Naive thymus-derived CD8-positive, alpha-beta T cell (primary cell): ENCODE measurements at places on chromosomes 3 and 15.

DNA sequence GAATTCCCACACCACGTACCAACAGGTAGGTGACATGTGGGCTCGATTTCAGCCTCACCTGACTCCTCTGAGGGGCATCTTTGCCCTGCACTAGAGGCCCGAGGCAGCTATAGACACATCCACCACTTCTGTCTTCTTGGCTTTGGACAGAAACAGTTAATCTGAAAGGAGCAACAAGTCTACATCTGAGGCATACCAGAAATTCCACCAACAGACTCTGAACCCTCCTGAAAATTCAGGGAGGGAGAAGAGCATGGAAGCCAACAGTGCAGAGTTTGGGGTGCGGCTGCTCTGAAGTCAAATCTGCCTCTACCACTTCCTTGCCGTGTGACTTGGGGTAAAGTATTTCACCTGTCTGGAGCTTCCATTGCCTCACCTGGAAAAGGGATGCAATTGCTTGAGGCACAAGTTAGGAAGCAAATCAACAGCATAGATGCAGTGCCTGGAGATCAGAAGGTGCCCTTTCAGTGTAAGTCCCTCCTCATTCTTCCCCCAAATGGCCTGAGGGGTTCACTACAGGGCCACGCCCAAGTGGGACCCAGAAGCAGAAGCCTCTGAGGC is 119.8 kb downstream of the SHQ1 start:
- no peak for DNase-seq

- DNase-seq, result no peak
These were observed 20.4 kb downstream of the BMF start for GRCh38 chr15:40087991-40088928.

DNA sequence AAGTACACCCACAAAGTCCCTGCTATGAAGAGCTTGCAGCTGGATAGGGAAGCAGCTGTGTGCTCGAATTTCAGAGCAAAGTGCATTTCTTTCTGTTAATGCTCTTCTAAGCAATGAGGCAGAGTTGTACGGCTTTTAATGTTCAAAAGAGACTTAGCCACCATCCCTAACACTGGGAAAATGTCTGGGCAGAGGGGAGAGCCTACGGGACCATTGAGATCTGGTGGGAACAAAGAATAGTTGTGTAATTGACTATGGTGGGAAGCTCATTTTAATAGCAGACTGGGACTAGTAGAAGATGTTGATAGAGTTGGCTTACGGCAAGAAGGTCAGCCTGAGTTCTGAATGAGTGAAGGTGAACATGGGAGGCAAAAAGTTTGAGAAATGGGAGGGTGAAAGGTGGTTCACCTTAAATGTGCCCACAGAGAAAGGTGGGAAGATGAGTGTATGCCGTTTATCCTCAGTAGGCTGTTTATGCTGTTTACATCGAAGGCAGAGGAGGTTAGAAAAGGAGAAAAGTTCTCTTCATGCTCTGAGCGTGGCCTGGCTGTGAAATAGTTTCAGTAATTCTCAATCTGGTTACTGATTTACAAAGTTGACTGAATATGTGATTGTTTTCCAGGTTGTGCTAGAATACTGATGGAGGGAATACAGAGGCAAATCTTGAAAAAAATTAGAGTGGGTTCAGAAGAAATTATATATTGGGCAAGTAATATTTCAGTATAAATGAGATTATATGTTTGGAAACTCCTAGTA is 22.9 kb upstream of the UTS2B start:
- no peak for DNase-seq

DNA sequence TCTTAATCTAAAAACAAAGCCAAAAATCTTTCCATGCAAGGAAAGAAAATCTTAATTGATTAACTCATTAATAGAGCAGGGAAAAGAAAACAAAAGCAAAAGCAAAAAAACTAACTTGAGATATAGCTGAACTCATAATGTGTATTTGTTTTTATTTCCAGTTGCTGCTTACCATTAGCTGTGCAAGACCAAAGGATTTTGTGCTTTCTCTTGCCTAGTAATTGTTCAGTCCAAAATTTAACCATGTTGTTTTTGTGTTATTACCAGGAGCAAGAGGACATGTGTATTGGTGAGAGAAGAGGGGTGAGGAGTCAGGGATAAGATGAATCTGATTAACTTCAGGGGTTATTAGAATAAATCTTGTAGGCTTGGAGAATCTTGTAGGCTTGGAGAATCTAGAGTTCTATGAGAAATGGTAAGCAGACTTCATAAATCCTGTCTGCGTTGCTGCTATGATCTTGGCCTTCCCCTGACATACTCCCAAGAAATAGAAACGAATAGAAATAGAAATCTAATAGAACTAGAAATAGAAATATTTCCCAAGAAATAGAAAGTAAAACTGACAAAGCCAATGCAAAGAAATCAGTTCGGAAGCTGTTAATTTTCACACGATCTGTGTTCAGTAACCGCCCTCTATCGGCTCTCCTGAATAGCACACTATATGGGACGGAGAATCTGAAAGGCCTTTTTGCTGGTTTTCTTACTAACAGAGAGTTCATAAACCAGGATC is 72.6 kb upstream of the TNFSF10 start:
- DNase-seq, result peak; percentile 24

DNA sequence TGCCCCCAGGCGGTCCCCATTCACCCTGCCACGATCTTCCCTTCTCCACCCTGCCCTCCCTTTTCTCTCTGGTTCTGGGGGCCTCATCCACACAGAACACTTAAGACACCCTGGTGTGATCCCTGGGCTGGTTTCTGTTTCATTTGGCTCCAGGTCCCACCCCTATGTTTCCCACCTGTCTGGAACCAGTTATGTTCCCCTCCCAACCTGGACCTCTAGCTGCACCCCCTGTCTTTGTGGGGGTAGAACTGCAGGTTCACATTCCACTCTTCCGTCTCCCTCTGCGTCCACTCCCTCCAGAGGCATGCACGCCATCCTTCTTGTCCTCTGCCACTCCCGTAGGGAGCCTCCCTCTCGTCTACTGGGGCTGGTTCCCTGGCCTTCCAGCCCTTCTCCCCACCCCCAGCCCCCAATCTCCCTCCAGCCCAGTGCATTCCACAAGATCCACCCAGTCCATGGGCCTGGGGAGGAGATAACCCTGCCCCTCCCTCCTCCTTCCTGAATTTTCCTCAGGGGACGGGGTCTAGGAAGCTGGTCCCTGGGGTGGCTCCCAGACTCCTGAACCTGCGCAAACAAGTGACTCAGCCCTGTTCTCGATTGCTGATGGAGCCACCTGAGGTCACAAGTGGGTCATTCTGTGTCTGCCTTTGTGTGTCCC is 73.8 kb downstream of the ABTB1 start:
- no peak for DNase-seq

GRCh38 chr15:64096668-64097384 is 1.0 kb downstream of the SNX1 start:
- DNase-seq, result no peak

DNA sequence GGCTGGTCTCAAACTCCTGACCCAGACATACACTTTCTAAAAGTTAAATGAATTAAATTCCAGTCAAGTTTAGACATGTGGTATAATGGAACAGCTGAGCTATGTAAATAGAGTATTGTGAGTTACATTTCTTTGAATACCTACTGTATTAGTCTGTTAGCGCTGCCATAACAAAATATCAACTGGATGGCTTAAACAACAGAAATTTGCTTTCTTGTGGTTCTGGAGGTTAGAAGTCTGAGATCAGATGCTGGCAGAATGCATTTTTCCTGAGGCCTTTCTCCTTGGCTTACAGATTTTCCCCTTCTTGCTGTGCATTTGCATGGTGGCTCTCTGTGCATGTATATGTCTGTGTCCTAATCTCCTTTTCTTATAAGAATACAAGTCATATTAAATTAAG is 101.5 kb upstream of the TGFBR2 start:
- DNase-seq, result no peak

DNA sequence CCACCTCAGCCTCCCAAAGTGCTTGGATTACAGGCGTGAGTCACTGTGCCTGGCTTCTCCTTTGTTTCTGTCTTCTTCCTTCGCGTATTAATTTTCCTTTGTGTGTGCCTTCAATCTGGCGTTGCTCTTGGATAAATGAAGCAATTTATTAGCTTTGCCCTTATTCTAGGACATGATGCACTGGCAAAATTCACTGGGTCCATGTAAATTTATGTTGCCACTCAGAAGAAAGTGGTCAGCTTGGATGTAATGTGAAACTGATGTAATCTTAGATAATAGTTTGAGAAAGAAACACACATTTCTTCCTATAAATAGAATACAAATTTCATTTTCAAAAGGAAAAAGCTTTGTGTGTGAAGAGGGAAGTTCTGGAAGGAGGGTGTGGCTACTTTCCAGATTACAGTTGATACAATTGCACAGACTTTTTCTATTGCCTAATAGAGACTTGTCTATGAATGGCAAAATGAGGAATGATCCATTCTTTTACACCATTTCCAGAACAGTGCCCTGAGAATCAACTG is 23.3 kb upstream of the ATP1B3 start:
- no peak for DNase-seq

DNA sequence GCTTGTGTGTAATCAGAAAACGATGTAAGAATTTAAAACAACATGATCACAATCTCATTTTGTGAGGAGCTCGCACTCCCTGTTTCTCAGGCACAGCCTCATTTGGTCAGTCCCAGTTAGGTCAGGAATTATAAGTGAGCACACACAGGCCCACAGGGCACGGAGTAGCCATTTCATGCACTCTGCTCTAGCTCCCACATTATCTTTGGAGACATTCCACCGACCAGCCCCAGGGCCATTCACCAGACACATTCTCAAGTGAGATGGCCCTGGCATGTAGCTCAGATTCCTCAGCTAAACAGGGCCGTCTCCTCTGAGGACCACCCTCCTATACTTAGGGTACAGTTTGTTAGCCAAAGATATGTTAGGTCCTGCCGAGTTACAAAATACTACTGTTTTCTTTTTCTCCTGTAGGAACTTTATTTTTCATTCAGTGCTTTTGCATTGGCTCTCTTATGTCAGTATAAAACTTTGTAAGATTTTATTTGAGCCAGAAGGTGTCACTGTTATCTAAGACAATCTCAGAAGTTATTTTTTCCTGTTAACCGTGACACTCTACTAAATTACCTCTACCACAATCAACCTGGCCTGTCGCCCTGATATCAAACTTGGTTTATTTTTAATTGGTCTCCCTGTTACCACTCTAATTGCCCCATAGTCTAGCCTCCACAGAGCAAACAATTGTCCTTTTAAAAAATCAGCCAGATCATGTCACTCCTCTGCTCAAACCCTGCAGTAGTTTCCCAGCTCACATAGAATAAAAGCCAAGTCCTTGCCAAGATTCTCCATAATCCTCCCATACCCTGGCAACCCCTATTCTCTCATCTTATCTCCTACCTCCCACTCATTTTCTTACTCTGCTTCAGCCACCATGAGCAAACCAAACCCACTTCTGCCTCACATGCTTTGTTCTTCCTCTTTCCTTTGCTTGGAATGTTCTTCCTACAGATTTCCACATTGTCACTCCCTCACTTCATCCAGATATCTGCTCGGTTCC is 105.7 kb downstream of the PPP2R3A start:
- no peak for DNase-seq

GRCh38 chr3:127108796-127109195 is 84.1 kb upstream of the PRR23E start:
- DNase-seq, result no peak

DNA sequence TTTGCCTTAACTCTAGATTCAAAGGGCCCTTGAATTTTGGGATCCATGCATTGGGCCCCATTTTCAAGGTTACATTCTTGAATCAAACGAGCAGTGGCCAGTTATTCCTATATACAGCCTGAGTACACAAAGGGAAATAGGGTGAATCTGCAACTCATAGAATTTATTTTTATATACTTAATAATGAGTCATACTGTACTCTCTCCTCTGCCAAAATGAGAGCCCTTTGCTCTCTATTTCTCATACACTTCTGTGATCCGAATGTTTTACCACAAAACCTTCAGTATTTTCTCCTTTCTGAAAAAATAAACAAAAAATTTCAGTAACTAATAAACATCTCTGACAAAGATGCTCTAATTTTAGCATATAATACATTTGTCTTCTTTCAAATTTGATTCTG is 116.7 kb downstream of the SERPINI1 start:
- no peak for DNase-seq

GRCh38 chr15:32872621-32873283 is 154.9 kb downstream of the GREM1 start:
- no peak for DNase-seq

- DNase-seq, result no peak
These were observed 134.7 kb upstream of the VEPH1 start for GRCh38 chr3:157637866-157638265.

GRCh38 chr3:144287001-144287400 is 315.4 kb downstream of the DIPK2A start:
- no peak for DNase-seq

- no peak for DNase-seq
These were observed 7.6 kb downstream of the NUSAP1 start for GRCh38 chr15:41340189-41340695.

DNA sequence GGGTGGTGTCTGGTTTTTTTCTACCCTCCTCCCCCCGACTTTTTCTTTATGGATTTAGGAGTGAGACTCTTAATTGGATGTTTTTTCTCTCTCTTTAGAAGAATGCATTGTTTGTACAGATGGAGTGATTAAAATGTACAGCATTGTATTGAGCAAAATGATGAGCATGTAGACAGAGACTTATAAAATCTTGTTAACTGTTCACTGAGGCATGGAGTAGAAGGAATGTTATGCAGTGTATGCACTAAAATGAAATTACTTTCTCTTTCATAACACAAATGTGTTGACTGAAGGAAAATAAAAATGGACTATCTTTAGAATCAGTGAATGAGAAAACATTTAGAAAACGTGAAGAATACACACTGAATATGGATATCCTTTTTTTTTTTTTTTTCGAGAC is 39.8 kb downstream of the ZFAND6 start:
- DNase-seq, result no peak

DNA sequence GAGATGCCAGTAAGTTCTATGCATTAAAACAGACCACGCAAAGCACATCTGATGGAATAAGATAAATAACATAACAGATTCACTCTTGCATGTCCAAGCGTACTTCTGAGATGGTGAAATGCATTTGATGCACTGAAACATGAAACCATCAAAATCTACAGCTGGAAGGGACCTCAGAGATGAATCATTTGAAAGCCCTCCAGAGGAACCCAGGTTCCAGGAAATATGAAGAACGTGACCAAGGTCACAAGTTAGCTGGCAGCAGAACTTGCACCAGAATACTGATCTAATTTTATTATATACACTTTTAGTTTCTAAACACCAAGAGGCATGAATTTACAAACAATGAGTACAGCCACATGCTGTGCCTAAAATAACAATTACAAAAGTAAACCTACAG is 957.1 kb downstream of the FHIT start:
- DNase-seq, result no peak

DNA sequence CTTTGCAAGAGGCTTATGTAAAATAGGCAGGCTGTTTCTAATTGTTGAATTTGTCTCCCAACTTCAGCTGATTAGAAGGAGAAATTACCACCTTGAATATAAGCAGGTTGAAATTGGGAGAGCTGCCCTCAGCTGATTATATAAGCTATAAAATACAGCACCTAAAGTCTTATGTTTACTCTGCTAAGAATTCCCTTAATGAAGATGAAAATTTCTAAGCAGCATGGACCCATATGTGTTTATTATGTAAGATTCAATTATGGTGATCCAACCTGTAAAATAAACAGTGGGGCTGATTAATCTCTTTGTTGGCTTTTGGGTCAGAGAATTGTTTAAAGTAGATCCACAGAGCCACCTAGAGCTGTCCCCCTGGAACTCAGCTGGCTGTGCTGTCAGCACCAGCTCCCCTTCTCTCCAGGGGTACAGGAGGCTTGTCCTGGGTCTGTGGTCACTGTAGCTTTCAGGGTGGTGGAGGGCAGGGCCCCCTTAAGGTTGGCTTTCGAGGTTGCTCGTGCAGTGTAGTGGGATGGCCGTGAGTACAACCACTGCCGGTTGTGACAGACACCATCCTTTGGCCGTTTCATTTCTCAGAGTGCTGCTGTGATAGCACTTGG is 9.5 kb downstream of the SLCO3A1 start:
- no peak for DNase-seq
